ENCODE measurements at places on chromosomes 11 and 22. TPM values are rescaled to one million over a fixed set of nuclear protein-coding genes. Genes with fewer than 3 reads are reported as not detected.

C11orf97 gene
- total RNA-seq, result not detected

SLC15A3 gene
- total RNA-seq, result 22.2 TPM

BRSK2 gene
- total RNA-seq, result not detected

GRCh38 chr11:1381793-1382425 lies 7.8 kb upstream of the BRSK2 start:
- H3K4me1 ChIP-seq, result no peaks in the 10 kb centered on the region
- H3K27ac ChIP-seq, result no peak overlapping the region
- no peaks in the 10 kb centered on the region for H3K27me3 ChIP-seq
- no peak for DNase-seq
- no peak overlapping the region for H3K4me3 ChIP-seq

HBG2 gene
- not detected for total RNA-seq

DCDC1 gene
- 3.0 TPM for total RNA-seq

GRCh38 chr11:71204294-71204693 lies 48.1 kb downstream of the SHANK2 start:
- DNase-seq, result no peak
- H3K27ac ChIP-seq, result no peak overlapping the region
- H3K27me3 ChIP-seq, result no peaks in the 10 kb centered on the region
- no peak overlapping the region for H3K4me3 ChIP-seq

GRCh38 chr11:20362481-20362880 lies 1.0 kb upstream of the HTATIP2 start:
- no peaks in the 10 kb centered on the region for H3K27me3 ChIP-seq
- no peak overlapping the region for H3K27ac ChIP-seq

OR5A2 gene
- not detected for total RNA-seq

ZNF280B gene
- total RNA-seq, result 0.10 TPM

DNA sequence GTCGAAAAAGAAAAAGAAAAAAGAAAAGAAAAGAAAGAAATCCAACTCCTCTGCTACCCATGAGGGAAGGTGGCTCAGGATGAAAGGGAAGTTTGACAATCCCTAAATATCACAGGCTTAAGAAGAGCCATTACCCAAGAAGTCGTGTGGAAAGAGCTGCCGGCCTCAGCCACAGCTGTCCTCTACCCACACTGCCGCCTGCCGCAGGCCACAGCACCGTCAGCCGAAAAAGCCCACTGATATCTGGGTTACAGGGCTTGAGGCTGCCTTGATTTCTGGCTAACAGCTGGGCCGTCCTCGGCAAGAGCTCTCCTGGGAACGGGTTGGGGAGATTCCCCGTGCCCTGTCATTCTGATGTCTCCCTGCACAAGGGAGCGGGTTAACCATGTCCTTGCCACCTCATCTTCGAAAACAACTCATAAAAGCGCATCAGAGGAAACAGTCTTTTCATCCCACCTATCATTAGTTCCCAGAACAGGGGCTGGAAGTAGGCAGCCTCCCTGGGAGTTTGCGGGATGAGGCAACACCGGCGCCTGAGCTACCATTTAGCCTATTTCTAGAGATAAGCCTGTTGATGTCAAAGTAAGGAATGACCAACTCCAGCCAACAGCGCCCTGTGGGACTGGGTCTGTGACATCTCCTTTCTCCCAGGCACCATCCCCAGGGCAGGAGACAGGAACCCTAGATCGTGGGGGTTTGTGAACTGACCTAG lies 21.8 kb upstream of the SNX32 start:
- H3K4me1 ChIP-seq, result no peaks in the 10 kb centered on the region
- no peaks in the 10 kb centered on the region for H3K36me3 ChIP-seq
- DNase-seq, result no peak
- H3K4me3 ChIP-seq, result no peak overlapping the region
- H3K27ac ChIP-seq, result no peak overlapping the region
- H3K27me3 ChIP-seq, result no peaks in the 10 kb centered on the region

- H3K4me1 ChIP-seq, result no peaks in the 10 kb centered on the region
- DNase-seq, result no peak
- H3K27me3 ChIP-seq, result no peaks in the 10 kb centered on the region
- no peak overlapping the region for H3K4me3 ChIP-seq
- no peak overlapping the region for H3K27ac ChIP-seq
- no peaks in the 10 kb centered on the region for H3K36me3 ChIP-seq
These were observed 17.9 kb downstream of the MYEOV start for GRCh38 chr11:69311767-69312385.

DNA sequence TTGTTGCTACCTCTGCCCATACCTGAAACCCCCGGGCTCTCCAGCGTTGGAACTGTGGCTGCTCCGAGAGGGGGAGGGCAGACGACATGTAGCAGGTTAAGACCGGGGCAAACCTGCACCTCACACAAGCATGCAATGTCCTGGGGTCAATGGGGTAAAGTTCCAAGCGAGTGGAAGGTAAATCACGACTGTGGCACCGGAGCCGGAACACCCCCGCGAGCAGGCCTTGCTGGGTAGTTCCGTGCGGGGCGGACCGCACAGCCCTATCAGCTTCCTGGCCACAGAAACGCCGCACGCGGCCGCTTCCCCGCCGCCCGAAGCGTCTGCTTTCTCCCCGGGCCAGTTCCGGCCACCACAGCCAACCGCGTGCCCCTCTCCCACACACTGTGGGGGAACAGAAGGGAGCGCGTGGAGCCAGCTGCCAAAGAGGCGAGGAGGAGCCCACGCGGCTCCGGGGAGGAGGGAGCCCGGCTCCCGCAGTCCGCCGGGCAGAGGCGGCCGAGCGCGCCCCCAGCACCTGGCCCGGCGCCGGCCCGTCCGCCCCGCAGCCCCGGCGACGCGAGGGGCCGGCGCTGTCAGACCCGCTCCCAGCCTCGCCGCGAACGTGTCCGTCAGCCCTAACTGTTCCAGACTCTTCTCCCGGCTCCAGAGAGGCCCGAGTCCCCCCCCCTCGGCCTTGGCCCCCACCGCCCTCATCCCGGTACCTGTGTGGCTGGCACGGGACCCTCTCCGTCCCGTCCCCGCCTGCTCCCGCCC lies 1.6 kb downstream of the SPTBN2 start:
- H3K36me3 ChIP-seq, result no peaks in the 10 kb centered on the region
- no peaks in the 10 kb centered on the region for H3K4me1 ChIP-seq
- H3K27ac ChIP-seq, result peak overlapping the region; percentile 80
- H3K4me3 ChIP-seq, result peak overlapping the region; percentile 67

SHISAL1 gene
- 0.05 TPM for total RNA-seq

SCARF2 gene
- 3.4 TPM for total RNA-seq

DNA sequence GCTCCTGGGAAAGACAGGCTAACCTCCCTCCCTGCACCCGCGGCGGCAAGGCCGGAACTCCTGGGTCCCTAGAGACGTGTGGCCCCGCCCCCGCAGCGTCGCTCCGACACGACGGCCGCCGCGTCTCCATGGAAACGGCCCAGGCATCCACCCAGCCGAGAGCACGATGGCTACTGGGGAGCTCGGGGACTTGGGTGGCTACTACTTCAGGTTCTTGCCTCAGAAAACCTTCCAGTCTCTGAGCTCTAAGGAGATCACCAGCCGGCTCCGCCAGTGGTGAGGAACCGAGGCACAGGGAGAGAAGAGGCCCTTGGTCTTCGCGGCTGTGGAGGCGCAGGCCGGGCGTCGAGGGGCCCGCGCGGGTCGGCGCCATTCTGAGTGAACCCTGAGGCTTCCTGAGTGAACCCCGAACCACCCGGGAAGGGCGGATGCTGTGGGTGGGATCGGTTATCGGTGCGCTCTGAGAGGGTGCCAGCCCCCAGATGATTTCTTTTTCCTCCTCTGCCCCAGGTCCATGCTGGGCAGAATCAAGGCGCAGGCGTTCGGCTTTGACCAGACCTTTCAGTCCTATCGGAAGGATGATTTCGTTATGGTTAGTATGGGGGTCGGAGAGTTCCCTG lies at the start of gene CFAP300:
TSS of gene CFAP300 (plus strand) at position 133 of the 620 bp plus-strand sequence. CDS start at position 167, 34 bp downstream.
- H3K27me3 ChIP-seq, result peaks cover 7% of the 10 kb centered on the region
- no peak within 1 kb of the TSS for H3K27ac ChIP-seq
- H3K4me1 ChIP-seq, result no peaks in the 10 kb centered on the region
- DNase-seq, result peak; percentile 41
- H3K4me3 ChIP-seq, result peak within 1 kb of the TSS; percentile 16
- H3K36me3 ChIP-seq, result no peaks in the 10 kb centered on the region

MS4A1 gene
- 0.26 TPM for total RNA-seq

CCDC188 gene
- total RNA-seq, result not detected

DNA sequence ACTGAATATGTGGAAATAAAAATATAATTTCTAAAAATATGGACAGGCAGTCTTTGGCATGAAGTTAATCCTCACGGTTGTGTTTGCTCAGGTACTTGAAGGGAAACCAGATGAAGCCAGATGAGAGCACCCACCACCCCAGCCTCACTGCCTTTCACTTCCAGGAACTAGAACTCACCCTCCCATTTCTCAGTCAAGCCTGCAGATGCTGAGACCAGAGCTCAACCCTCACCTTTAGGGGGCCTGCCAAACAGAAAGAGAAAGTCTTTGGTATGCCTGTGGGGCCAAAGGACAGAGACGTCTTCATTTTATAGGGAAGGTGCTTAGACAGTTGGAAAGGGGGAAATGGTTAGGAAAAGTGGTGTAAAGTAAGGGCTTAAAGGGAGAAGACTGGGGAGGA lies 252.8 kb upstream of the PLET1 start:
- H3K27me3 ChIP-seq, result no peaks in the 10 kb centered on the region
- DNase-seq, result no peak
- no peaks in the 10 kb centered on the region for H3K4me1 ChIP-seq

- H3K4me1 ChIP-seq, result peaks cover 21% of the 10 kb centered on the region
- DNase-seq, result no peak
- peak overlapping the region; percentile 95 for H3K27ac ChIP-seq
- no peaks in the 10 kb centered on the region for H3K27me3 ChIP-seq
- peak overlapping the region; percentile 100 for H3K4me3 ChIP-seq
These were observed 1.7 kb upstream of the TSSC4 start for GRCh38 chr11:2398664-2399355.

GRCh38 chr11:132244846-132245245 lies 874.4 kb downstream of the NTM start:
- no peaks in the 10 kb centered on the region for H3K4me1 ChIP-seq
- no peaks in the 10 kb centered on the region for H3K27me3 ChIP-seq
- no peak overlapping the region for H3K4me3 ChIP-seq
- no peaks in the 10 kb centered on the region for H3K36me3 ChIP-seq

KCNQ1OT1 gene
- 0.43 TPM for total RNA-seq

- no peak overlapping the region for H3K4me3 ChIP-seq
- no peaks in the 10 kb centered on the region for H3K27me3 ChIP-seq
- H3K27ac ChIP-seq, result no peak overlapping the region
- DNase-seq, result no peak
- H3K4me1 ChIP-seq, result no peaks in the 10 kb centered on the region
- no peaks in the 10 kb centered on the region for H3K36me3 ChIP-seq
These were observed 27.0 kb upstream of the TTLL12 start for GRCh38 chr22:43213962-43214361.

GRCh38 chr11:90135016-90135415 lies 553 bp downstream of the NAALAD2 start:
- H3K36me3 ChIP-seq, result no peaks in the 10 kb centered on the region
- H3K4me3 ChIP-seq, result peak overlapping the region; percentile 43
- no peak for DNase-seq
- peaks cover 5% of the 10 kb centered on the region for H3K4me1 ChIP-seq
- H3K27ac ChIP-seq, result no peak overlapping the region

OR10A2 gene
- not detected for total RNA-seq

- no peak for DNase-seq
- H3K36me3 ChIP-seq, result no peaks in the 10 kb centered on the region
- H3K4me1 ChIP-seq, result no peaks in the 10 kb centered on the region
- no peak overlapping the region for H3K4me3 ChIP-seq
These were observed 7.1 kb upstream of the VSTM5 start for GRCh38 chr11:93857413-93858120.

GRCh38 chr11:8028766-8029165 lies 41.6 kb downstream of the EIF3F start:
- H3K27ac ChIP-seq, result no peak overlapping the region
- no peaks in the 10 kb centered on the region for H3K36me3 ChIP-seq
- no peaks in the 10 kb centered on the region for H3K4me1 ChIP-seq
- no peak for DNase-seq

DNA sequence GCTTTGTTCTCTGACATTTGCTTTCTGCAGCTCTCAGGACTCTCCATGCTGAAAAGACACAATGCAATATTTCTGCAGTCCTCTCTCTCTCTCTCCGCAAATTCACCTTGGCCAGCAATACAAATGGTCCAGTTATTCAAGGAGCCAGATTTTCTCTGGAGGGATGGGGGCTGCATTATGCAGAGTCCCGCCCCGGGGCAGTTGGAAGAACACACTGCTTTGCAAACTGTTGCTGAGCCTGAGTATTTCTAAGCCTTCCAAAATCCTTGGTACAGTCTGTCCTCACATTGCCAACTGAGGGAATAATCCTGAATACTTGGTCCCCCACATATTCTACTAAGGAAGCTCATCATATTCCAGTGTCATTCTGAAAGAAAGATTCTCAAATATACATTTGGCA lies 94.3 kb upstream of the ZC3H12C start:
- H3K4me3 ChIP-seq, result no peak overlapping the region
- H3K27me3 ChIP-seq, result no peaks in the 10 kb centered on the region
- DNase-seq, result no peak
- no peak overlapping the region for H3K27ac ChIP-seq
- no peaks in the 10 kb centered on the region for H3K36me3 ChIP-seq
- H3K4me1 ChIP-seq, result no peaks in the 10 kb centered on the region

GLB1L2 gene
- total RNA-seq, result 0.12 TPM

TTC36 gene
- 77.7 TPM for total RNA-seq

DNA sequence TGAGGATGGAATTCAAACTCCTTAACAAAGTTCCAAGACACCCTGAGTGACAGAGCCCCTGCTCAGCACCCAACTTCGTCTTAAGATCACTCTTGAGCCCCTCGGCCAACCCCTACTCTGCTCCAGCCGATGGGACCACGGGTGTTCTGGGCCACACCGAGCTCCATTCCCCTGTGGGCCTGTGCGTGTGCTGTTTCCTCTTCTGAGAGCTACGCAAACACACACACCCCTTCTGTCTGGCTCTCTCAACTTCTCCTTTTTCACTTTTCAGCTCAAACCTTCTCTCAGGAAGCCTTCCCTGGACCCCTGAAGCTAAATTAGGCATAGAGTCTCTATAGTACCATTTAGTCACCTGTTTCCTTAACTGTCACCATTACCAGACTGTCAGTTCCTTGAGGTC lies 37.5 kb upstream of the NNMT start:
- H3K36me3 ChIP-seq, result no peaks in the 10 kb centered on the region
- H3K27ac ChIP-seq, result peak overlapping the region; percentile 75
- no peak for DNase-seq
- no peaks in the 10 kb centered on the region for H3K27me3 ChIP-seq
- H3K4me3 ChIP-seq, result no peak overlapping the region

GRCh38 chr11:43250309-43250708 lies 61.5 kb upstream of the API5 start:
- DNase-seq, result no peak
- no peaks in the 10 kb centered on the region for H3K4me1 ChIP-seq
- H3K27ac ChIP-seq, result no peak overlapping the region
- H3K36me3 ChIP-seq, result no peaks in the 10 kb centered on the region
- H3K27me3 ChIP-seq, result no peaks in the 10 kb centered on the region

GRCh38 chr11:62181097-62181496 lies 8.9 kb upstream of the SCGB1D1 start:
- H3K4me1 ChIP-seq, result no peaks in the 10 kb centered on the region
- no peak for DNase-seq
- no peaks in the 10 kb centered on the region for H3K36me3 ChIP-seq

- H3K4me3 ChIP-seq, result no peak overlapping the region
- no peaks in the 10 kb centered on the region for H3K27me3 ChIP-seq
- no peak for DNase-seq
- H3K27ac ChIP-seq, result no peak overlapping the region
- H3K36me3 ChIP-seq, result peaks cover 3% of the 10 kb centered on the region
These were observed 42.1 kb downstream of the NCAPD3 start for GRCh38 chr11:134181707-134182106.
